Trophoblast cell (in vitro differentiated cells and primary cell): ENCODE measurements at places on chromosomes 1 and 21.

- peak; percentile 26 for DNase-seq
These were observed 6.4 kb downstream of the GSTM5 start for GRCh38 chr1:109718495-109718894.

DNA sequence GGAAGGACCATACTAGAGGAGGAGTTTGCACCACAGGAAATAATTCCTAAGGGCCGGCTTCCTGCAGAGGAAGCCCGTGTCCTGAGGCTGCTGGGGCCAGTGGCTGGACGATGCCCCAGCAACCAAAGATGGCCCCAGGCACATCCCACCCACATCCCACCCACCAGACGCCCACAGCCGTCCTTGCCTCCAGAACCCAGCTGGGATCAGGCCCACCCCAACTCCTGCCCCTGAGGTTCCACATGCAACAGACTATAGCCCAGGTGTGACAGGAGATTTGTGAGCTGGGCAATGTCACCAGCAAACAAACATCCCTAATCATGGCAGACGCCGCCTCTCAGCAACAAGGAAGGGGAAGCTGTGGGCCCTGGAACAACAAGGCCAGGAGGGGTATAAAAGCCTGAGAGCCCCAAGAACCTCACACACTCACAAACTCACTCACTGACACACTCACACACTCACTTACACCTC is at the start of gene KRTAP10-9:
Gene KRTAP10-9 (plus strand): TSS at position 421 of the 471 bp plus-strand sequence. CDS start 79 bp downstream, outside the sequence.
- DNase-seq, result no peak

- peak; percentile 54 for DNase-seq
These were observed 129.2 kb downstream of the ADAMTS1 start for GRCh38 chr21:26715878-26716506.

GRCh38 chr1:28910379-28911115 is 3.8 kb upstream of the EPB41 start:
- DNase-seq, result no peak

- DNase-seq, result no peak
These were observed 21.5 kb downstream of the ABCB10 start for GRCh38 chr1:229536982-229537381.

- DNase-seq, result no peak
These were observed 57.0 kb downstream of the VPS26C start for GRCh38 chr21:37210130-37210529.

DNA sequence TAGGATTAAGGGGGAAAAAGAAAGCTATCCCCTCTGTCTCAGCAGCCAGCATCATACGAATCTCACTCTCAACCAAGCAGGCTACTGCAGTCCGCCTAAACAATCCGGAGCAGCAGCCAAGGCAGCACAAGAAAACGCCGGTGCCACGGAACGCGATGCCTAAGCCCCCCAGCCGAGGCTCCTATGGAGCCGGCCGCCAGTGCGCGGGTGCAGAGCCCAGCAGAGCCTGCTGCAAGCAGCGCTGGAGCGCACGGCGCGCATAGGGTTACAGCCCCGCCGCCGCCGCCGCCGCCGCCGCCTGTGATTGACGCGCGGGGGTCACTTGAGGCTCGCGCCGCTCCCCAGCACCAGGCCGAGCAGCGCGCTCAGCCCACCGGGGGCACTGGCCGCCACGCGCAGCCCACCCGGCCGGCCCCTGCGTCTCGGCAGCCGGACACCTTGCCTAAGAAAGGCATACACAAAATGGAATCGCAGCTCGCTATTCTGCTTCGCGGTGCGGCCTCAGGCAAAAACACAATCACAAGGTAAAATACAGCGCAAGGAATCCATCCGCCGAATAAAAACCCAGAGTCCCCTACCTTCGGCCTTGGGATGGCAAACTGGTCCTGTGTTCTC is 780 bp downstream of the HIVEP3 start:
- no peak for DNase-seq

DNA sequence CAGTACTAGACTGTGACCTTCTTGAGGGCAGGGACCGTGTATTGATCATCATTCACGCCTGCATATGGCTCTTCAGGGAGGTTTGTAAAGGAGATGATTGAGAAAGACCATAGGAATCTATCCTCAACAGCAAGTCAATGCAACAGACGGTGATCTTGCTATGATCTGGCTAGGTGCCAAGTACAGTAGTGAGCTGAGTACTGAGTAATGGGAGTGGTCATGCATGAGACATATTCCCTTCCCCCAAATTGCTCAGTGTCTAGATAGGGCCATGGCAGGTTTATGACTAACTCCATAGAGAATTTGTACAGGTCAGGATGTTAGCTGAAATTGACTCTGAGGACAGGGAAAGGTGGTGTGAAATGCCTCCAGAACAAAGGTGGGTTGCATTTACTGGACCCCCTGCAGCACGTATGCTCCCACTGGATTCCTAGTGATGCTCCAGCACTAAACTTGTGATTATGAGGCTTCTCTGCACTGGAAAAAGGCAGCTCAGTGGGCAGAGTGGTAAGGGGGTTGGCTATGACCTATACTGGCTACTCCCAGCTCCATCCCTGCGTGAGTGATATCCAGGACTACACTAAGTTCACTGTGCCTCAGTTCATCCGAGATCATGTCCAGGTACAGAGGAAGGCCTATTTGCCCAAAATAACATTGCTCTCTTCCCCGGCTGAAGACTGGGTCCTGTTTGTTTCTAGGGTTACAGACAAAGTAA is 37.2 kb downstream of the KCNJ6 start:
- peak; percentile 92 for DNase-seq
